ENCODE measurements at places on chromosomes 6 and 20. TPM values are rescaled to one million over a fixed set of nuclear protein-coding genes. Genes with fewer than 3 reads are reported as not detected.

GRCh38 chr6:163419413-163420288, 5.1 kb downstream of the QKI start:
- no peak for ATAC-seq

- ATAC-seq: peak; percentile 22
Observed at GRCh38 chr20:51221791-51222408, 199.0 kb upstream of the KCNG1 start.

GRCh38 chr6:156449569-156449968, 327.6 kb upstream of the ARID1B start:
- ATAC-seq: no peak

DNA sequence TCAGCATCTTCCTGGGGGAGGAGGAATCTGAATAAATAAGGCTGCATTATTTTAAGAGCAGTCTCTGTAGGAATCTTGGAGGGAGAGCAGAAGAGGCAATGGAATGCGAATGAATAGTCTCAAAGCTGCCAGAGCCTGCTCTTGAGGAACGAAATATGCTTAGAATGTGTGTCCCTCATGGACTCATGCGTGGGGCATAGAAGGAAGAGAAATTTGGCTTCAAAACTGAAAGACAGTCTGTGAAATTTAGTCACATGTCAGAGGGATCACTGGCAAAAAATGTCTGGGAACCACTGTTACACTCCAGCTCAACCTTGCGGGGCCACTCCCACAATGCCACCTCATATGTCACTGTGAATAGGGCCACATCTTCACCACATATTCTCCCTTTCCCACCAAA, 95.5 kb downstream of the GJA10 start:
- peak; percentile 38 for ATAC-seq

- ATAC-seq: no peak
Observed at GRCh38 chr20:16273812-16274555, 299.3 kb downstream of the KIF16B start.

DNA sequence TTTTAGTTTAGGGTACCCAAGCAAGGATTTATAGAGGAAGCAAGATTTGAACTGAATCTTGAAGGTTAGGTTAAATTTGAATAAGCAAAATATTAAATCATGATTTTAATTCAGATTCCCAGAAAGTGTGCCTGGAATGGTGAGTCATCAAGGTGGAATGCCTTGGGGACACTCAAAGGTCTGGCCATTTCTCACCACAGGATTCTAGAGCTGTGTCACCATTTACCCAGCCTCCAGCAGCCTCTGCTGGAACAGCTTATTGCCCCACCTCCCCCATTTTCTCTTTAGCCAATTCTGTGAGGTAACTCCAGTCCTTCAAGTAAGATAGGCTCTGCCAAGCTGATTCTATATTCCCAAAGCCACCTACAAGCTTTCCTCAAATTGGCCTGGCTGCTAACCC, 181.4 kb downstream of the SIM1 start:
- ATAC-seq: no peak

The RAD21L1 gene
- total RNA-seq: not detected

The TAF4 gene
- 19.9 TPM for total RNA-seq
